DND-41 (cell line): ENCODE measurements at places on chromosomes 2 and 18.
A peak's percentile ranks its signal among the peaks of the same experiment; 100 is the strongest.

GRCh38 chr2:134142903-134143302 lies 111.0 kb upstream of the MGAT5 start:
- no peak for DNase-seq

DNA sequence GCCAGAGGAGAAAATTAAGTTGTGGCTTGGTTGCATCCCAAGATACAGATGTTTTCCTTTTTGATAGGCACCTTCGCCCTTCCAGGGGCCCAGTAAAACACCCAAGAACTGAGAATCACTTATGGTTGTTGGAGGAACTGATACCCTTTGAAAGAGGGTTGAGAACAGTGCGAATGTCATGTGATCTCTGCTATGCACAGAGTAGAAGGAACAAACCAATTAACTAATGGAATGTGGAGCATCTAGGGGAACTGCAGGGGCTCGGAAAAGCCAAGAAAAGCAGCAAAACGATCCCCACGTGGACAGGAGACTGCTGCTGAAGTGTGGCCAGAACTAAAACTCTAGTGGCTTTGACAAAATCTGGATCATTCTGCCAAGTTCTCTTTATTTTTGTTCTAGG lies 58.8 kb downstream of the APOB start:
- DNase-seq = no peak

- no peak for DNase-seq
These were observed 35.1 kb upstream of the MPP4 start for GRCh38 chr2:201733544-201733943.

- DNase-seq = no peak
These were observed 98.6 kb upstream of the CABLES1 start for GRCh38 chr18:23036660-23037201.

DNA sequence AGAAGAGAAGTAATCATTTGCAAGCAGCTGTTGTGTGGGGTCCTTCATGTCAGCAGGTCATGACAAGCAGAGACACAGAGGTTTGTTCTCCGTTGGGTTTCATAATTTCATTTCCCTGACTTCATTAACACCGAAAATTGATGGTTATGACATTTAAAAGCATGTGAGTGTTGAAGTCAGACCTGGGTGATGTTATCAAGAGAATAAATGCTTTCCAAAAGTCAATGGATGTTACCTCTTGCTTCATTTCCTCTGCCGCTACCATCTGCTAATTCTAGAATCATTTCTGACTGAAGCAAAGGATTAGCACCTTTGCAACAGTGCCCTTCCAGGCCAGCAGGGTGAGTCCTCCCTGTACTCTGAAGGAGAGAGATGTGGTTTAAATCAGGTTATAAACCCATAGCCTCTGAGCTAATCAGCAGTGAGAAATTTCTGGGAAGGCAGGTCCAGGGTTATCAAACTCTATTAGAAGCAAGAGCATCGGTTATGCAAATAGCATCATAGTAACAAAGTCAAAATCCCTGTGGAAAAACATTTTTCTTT lies 446.2 kb downstream of the PIK3C3 start:
- no peak for DNase-seq

- no peak for DNase-seq
These were observed 871 bp upstream of the DUSP28 start for GRCh38 chr2:240559286-240559685.

GRCh38 chr2:5798084-5798483 lies 105.9 kb downstream of the SOX11 start:
- no peak for DNase-seq

DNA sequence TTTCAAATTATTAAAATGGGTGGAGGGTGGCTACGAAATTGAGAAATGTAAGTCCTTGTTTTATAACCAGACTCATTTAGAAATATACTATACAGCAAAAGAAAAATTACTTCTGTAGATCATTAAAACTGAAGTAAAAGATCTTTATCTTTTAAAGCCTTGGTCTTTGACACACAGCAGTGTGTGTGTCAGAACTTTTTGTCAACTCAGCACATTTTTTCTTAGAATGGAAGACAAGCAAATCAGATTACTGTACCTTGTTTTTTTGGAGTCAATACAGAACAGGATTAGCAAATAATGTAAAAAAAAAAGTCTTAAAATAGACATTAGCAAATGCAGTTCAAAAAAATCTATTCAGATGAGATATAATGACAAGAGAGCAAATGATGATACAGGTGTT lies 49.1 kb downstream of the C2orf76 start:
- no peak for DNase-seq

DNA sequence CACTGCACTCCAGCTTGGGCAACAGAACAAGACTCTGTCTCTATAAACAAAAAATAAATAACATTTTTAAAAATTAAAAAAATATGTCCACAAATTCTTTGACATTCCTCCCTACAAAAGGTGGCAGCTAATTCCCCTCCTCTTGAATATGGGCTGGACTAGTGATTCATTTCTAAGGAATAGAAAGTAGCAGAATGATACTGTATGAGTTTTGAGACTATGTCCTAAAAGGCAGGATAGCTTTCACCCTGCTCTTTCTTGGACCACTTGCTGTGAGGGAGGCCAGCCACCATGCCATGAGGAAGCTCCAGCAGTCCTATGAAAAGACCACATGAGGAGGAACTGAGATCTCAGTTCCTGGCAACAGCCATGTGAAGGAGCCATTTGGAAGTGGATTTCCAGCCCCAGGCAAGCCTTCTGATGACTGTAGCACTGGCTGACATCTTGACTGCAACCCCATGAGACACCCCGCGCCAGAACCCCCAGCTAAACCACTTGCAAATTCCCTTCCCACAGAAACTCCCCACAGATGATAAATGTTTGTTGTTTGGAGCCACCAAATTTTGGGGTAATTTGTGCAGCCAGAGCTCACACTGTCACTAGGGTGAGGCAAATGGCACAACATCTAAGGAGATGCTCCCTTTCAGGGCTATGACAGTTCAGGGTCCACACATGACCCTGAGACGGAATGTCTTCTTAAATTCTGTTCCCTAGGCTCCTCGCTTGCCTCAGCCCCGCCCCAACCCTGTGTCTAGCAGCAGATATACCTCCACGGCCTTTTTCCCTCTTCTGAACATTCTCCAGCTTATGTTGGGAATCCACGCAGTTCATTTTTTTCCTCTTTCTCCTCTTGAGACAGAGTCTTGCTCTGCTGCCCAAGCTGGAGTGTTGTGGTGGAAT lies 17.1 kb upstream of the ATOH8 start:
- DNase-seq = no peak

DNA sequence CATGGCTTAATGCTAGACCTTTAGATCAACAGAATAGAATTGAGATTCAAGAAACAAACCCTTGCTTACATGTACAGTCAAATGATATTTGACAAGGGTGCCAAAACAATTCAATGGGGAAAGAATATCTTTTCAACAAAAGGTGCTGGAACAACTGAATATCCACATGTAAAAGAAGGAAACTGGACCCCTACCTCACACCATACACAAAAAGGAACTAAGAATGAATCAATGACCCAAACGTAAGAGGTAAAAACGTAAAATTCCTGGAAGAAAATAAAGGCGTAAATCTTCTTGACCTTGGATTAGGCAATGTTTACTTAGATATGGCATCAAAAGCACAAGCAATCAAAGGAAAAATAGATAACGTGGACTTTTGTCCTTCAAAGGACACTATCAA lies 43.1 kb downstream of the BAZ2B start:
- DNase-seq = no peak

GRCh38 chr2:227153307-227153706 lies 10.7 kb downstream of the COL4A4 start:
- no peak for DNase-seq

- no peak for DNase-seq
These were observed 139.9 kb upstream of the DNMT3A start for GRCh38 chr2:25481381-25482300.

DNA sequence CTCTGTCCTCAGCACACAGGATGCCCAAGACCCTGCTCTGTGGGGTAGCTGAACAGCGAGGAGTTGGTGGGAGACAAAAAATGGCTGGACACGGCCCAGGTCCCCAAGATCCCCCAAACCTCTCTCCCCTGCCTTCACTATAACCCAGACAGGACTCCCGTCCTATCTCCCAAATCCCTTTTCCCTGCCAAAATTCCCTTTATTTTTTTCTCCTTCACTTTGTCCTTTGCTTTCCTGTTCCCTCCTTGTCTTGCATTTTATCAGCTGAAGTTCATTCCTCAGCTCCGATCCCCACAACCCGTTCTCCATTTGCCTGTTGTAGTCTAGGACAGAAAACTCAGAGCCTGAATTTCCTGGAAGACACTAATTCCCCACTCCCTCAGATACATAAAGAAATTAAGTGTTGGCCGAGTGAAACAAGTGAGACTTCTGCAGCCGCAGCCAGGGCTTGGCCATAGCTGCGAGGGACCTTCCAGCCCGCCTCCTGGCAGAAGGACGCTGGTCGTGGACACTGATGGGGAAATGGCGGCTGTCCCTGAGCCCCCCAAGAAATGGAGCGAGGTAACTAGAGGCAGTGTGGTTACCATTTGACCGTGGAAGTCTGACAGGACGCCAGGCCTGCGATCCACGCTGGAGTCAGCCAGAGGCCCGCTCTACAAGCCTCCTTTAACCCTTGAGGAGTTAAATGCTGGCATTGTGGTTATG lies 173.6 kb downstream of the BCL2 start:
- no peak for DNase-seq

- no peak for DNase-seq
These were observed 12.9 kb upstream of the SIX3 start for GRCh38 chr2:44928483-44929158.

GRCh38 chr2:197138506-197138905 lies 172.1 kb downstream of the ANKRD44 start:
- no peak for DNase-seq

DNA sequence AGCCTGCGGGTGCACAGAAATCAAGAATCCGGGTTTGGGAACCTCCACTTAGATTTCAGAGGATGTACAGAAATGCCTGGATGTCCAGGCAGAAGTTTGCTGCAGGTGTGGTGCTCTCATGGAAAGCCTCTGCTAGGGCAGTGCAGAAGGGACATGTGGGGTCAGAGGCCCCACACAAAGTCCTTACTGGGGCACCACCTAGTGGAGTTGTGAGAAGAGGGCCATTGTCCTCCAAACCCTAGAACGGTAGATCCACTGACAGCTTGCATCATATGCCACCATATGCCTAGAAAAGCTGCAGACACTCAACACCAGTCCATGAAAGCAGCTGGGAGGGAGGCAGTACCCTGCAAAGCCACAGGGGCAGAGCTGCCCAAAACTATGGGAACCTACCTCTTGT lies 833.0 kb downstream of the TMEM182 start:
- DNase-seq = no peak

GRCh38 chr18:76772665-76773064 lies 49.7 kb upstream of the ZNF236 start:
- no peak for DNase-seq

DNA sequence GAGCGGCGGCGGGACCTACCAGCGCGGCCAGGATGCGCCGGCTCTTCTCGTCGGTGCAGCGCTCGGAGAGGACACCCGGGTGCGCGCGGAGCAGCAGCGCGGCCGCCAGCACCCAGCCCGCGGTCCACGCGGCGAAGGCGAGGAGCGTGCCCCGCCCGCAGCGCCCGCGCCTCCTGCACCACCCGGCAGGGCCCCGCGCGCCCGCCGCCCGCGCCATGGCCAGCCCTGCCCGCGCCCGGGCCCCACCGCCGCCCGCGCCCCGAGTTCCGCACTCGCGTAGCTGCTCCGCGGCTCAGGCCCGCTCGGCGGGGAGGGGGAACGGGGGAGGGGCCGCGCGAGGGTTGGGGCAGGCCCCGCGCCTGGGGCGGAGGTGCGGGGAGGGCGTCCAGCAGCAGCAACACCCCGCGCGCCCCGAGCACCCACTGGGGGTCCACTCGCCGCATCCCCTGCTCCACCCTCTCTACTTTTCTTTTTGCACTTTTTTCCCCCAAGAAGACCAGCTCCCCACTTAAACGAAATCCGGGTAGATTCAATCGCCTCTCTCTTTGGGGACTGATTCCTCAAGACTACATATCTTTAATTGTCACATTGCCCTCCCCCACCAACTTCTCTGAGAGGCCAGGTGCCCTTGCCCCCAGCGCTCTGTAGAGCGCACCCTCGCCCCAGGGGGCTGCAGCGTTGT lies at the start of gene DIPK1C:
Gene DIPK1C (minus strand): TSS at position 266 of the 682 bp plus-strand sequence. CDS start 49 bp downstream, at position 217.
- DNase-seq = no peak

GRCh38 chr2:33146102-33146501 lies 199.3 kb downstream of the LTBP1 start:
- DNase-seq = no peak

GRCh38 chr2:9554921-9555296 lies 721 bp downstream of the ADAM17 start:
- DNase-seq = peak; percentile 47

DNA sequence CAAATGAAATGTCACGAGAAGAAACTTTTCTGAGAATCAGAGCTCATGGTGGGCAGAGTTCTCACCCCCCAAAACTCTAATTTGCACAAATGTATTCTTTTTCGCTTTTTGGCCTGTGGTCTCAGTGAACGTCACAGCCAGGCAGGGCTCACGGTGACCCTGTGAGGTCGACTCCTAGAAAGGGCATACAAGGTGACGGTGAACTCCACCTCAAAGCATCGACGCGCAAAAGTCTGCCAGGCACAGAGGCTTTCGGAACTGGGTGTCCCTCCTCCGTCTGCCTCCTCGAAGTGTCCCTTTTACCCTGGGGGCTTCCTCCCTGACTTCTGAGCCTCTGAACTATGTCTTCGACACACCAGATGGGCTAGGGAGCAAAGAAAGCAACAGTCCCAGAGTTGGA lies 139.2 kb upstream of the PXDN start:
- DNase-seq = no peak

- DNase-seq = no peak
These were observed 434.5 kb upstream of the RAB12 start for GRCh38 chr18:8174771-8175170.

DNA sequence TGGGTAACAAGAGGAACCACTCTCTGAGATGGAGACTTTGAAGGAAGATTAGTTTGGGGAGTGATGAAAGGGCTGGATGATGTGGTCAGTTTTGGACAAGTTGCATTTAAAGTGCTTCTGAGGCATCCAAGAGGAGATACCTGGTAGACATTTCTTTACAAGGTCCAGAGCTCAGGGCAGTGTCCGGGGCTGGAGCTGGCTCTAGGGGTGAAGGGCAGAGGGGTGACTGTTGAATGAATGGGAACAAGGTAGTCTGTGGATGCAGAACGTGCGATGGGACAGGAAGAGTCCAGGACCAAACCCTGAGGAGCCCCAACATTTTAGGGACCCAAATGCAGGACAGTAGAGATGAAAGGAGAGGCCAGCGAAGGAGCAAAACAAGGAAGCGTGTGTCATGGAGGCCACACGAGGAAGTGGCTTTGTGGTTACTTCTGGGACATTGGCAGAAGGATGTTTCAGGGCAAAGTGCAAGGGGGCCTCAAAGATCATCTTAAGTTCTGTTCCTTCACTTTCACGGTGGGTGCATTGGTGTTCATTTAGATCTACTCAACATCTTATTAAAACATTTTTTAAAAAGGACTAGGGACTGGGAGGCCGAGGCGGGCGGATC lies 13.6 kb upstream of the GPR35 start:
- no peak for DNase-seq

DNA sequence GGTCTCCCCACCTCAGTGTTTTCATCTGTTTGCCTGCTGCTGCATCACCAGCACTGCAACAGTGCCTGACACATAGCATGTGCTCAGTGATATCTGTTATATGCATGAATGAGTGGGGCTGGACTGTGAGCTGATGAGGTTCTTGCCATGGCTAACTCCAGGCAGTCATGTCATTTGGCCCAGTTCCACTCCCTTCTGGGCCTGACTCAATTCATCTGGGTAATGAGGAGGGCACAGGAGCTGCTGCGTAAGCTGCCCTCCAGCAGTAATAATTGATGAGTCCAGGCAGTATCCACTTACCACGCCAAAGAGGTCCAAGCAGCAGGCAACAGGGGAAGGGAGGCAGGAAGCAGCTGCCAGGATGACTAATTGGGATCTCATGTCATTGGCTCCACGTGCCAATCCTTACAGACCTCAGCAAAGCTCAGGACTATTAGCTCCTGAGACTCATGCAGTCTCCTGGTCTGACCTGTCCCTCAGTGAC lies 34.1 kb upstream of the MAT2A start:
- DNase-seq = no peak

- DNase-seq = no peak
These were observed 62.5 kb upstream of the TMEM247 start for GRCh38 chr2:46416739-46417403.
